ENCODE measurements at places on chromosomes 1 and 21.

GRCh38 chr1:53600561-53600960 is 138.4 kb downstream of the GLIS1 start:
- DNase-seq, result no peak

- DNase-seq, result no peak
These were observed 6.5 kb upstream of the GLRX2 start for GRCh38 chr1:193111641-193112090.

DNA sequence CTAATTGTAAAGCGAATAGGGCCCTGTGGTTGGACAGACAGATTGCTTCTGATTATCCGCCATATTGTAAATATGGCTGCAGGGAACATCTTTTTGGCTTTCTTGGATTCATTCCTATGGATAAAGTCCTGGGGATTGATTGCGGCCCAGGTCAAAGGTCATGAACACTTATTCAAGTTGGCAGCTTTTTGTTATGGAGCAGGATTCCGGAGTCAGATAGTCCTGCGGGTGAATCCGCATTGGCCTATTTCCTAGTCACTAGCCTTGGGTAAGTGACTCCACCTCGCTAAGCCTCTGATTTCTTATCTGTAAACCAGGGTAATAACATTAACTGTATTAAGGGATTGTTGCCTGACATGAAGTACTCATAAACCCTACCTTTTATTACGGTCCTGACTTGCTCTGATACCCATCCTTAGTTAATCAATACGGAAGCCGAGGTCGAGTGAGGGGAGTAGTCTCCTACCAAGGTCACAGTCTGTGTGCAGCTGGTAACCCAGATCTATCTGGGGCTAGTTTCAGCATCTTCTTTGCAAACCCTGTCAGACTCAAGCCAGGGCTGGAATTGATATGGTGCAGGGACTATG is 31.7 kb downstream of the EDN2 start:
- no peak for DNase-seq

DNA sequence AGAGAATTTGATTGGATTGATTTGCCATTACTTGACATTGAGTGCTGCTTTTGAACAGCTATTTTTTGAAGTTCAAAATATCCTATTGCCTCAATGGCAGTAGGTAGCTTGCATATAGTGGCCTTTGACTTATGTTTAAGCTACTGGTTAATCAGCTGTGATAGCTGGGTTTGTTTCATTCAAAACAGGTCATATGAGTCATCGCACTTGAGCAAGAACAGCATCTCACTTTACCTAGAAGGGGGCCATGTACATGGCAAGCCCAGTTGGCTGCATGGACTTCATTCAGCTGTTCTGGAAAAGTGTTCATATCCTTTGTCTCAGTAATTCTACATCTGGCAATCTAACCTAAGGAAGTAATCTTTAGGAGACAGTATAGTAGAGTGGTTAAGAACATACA is 29.0 kb upstream of the ARID1A start:
- DNase-seq, result no peak

DNA sequence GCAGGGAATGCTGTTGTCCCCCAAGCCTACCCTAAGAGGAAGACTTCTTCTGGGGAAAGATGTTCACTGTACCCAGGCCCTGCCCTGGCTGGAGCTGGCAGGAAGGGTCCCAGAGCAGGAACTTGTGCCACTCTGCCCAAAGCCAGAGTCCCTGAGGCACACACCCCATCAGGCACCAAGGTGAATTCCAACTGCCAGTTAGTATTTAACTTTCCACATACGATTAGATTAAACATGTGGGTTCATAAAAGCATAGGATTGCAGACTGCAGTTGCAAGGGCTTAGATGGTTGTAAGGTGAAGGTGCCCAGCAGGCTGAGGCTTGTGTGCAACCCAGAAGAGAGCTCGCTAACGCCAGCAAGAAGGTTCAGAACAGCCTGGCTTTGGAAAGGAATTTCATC is at the start of gene KCNE2:
TSS of gene KCNE2 (plus strand) at position 274 of the 400 bp plus-strand sequence. CDS start 6,473 bp downstream, outside the sequence.
- DNase-seq, result no peak
